ENCODE measurements at places on chromosomes 11 and 22.

- DNase-seq, result no peak
Measured at GRCh38 chr22:45230026-45230721, 10.5 kb downstream of the KIAA0930 start.

- DNase-seq, result no peak
Measured at GRCh38 chr11:132187386-132187785, 817.0 kb downstream of the NTM start.

DNA sequence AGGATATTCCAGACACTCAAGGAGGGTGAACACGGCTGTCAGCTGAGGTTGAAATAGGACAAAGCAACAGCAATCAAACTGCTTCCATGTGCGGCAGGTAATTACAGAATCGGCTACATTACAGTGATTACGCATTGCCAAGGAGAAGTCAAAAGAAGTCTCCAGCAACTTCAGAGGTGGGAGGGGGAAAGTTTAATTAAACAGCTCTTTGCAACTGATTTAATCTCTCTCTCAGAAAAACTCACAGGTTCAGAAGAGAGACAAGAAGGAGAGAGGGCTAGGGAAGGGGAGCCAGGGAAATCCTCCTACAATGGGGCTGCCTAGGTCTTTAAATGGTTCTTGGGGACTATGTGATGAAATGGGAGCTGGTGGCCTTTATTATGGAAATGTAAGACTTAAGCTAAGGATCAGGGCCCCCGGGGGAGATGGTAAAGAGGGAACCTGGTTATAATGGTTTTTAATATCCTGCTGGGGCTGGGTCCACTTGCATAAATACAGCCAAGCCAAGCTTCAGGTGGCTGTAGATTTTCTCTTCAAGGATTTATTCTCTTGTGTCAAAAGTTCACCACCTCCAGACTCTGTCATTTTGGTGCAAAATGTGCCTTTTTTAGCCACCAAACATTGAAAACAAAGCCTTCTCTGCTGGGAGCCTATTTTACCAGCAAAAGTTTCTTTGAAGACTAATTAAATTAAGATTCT lies 354.7 kb upstream of the NARS2 start:
- no peak for DNase-seq

DNA sequence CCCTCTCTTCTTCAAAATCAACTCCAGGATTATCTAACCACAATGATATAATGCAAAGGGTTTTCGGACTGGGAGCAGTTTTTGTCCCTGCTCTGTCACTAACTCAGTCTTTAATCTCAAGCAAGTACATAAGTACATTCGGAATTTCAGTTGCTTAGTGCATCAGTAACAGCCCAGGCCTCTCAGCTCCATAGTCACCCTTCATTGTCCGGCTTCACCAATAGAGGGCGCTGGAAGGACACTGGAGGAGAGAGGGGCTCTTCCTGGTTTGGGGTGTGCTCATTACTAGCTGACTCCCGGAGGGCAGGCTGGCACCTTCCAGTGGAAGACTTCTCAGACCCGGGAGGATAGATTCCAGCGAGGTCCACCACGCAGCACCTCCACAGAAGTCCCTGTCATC lies 90.4 kb upstream of the PDGFD start:
- DNase-seq, result peak; percentile 29

GRCh38 chr22:42711281-42711731 lies 9.4 kb downstream of the A4GALT start:
- peak; percentile 34 for DNase-seq

- DNase-seq, result no peak
Measured at GRCh38 chr22:46951350-46951749, 188.9 kb downstream of the TBC1D22A start.

DNA sequence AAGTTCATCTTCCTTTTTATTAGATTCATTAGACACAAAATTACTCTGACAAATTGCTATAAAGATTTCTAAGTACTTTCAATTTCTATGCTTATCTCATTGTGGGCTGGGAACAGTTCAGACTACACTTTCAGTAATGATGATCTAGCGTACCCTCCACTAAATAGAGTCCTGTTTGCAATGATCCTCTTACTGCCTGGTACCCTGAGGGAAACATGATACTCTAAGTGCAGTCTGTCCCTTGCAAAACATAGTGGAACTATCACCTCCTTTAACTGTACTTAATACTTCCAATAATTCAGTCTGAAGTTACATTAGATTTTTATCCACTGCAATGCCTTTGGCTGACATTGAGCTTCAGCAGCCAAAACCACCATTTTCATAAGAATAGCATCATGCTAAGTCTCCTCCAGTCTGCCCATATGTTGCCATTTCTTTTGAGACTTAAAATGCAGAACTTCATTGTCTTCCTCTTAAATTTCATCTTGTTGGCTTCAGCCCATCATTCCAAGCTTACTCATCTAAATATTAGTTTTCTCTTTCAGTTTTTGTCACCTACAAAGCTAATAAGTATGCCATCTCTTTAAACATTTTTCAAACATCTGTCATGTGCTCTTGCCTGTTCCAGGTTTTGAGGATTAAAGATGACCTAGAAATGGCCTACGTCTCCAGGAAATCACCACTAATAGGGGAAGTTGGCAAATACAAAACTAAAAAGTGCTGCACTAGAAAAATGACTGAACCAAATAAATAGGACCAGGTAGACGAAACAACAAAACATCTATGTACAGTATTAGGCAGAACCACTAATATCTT lies 55.5 kb downstream of the PAK1 start:
- no peak for DNase-seq

GRCh38 chr11:119847853-119848252 lies 118.9 kb upstream of the NECTIN1 start:
- DNase-seq, result no peak

- peak; percentile 42 for DNase-seq
Measured at GRCh38 chr11:112085822-112086421, 634 bp downstream of the TIMM8B start.

GRCh38 chr11:614021-614622 lies 1.6 kb downstream of the IRF7 start:
- DNase-seq, result no peak

DNA sequence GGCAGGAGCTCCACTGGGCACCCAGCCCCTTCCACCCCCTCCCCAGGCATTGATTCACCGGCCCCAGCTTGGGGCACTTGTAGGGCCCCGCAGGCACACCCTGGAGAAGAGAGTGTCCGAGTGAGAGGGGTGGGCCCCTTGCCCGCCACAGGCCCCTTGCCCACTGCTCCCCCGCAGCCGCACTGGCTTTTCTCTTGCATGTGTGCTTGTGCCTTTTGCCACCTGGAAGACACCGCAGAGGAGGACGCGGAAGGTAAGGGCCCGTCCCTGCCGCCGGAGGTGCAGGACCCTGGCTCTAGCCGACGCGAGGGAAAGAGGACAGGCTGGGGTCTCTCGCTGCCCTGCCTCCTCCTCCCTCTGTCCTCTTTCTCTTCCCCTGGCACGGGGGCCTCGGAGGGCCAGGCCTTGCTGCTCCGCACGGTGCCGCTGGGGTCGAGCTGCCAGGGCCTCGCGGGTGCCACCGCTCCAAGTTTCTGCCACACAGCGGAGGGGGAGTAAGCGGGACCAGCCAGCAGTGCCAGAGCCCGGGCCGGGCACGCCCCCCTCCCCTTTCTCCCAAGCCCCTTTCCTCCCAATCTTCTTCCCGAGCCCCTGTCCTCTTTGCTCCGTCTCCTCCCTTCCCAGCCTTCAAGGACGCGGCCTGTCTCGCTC lies 9.5 kb downstream of the TNNT3 start:
- no peak for DNase-seq

DNA sequence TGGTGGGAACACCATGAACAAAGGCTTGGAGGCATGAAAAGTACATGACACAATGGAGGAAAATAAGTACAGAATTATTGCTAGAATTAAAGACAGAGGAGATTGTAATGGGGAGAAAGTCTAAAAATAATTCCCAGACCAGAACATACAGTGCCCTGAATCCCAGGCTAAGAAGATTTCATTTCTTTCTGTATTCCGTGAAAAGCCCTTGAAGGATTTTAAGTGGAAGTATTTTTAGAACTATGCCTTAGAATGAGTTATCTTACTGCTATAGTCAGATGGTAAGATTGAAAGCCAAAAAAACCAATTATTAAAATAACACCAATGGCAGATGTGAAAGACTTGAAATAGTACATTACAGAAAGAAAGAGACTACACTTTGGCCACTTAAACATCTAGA lies 36.1 kb upstream of the SLC5A12 start:
- no peak for DNase-seq

DNA sequence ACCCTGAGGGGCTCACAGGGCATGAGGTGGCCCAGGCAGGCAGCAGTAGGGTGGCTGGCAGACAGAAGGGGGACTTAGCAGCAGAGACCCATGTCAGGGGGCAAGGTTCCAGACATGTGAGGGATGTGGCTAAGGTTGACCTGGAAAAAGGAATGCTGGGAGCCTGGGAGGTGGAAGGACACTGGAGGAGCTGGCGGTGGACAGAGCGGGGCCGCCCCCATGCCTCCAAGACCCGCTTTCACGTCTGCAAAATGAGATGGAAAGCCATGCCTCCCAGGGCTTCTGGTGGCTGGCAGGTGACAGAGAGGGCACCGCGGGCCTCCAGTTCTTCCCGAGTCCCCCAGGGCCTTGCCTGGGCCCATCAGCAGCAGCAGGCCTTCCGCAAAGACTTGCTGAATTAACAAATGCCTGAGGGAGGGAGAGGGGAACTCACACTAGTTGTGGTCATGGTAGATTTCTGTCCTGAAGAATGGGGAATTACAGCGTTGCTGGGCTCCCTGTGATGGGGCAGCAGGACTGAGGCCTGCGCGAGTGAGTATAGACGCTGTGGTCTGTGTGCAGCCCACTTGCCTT lies 23.1 kb upstream of the SOX10 start:
- no peak for DNase-seq

GRCh38 chr22:49197505-49197904 lies 630.2 kb downstream of the BRD1 start:
- DNase-seq, result no peak

GRCh38 chr11:65867284-65868071 lies 5.1 kb downstream of the EFEMP2 start:
- no peak for DNase-seq
